H7 (cell line): ENCODE measurements at places on chromosomes 5 and 9.

DNA sequence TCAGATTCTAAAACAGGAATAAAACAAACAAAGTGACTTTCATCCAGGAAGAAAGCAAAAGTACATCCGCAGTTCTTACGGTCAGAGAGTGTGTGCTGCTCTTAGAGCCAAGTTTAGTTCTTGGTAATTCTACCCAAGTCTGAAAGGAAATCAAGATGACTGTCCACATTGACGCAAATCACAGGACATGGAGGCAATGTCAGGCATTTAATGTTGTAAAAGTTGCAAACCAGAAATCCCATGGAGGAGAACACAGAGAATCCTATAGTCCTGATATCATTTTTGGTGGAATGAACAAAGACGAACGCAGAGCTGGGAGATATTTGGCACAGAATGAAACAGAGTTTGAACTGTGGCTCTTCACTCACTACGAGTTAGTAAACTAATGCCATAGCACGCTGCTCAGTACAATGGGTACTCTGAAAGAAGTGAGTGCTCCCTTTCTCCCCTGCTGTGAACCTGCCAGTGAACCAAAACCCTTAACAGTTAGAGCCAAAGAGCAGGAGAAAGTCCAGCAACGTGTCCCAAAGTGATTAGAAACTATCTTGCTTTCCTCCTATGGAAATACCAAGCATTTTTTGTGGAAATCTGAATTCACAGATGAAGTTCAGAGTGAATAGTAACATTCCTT, 74.3 kb downstream of the MUSK start:
- DNase-seq, result no peak

GRCh38 chr9:137256362-137256761, 1.2 kb downstream of the NELFB start:
- no peak for DNase-seq

DNA sequence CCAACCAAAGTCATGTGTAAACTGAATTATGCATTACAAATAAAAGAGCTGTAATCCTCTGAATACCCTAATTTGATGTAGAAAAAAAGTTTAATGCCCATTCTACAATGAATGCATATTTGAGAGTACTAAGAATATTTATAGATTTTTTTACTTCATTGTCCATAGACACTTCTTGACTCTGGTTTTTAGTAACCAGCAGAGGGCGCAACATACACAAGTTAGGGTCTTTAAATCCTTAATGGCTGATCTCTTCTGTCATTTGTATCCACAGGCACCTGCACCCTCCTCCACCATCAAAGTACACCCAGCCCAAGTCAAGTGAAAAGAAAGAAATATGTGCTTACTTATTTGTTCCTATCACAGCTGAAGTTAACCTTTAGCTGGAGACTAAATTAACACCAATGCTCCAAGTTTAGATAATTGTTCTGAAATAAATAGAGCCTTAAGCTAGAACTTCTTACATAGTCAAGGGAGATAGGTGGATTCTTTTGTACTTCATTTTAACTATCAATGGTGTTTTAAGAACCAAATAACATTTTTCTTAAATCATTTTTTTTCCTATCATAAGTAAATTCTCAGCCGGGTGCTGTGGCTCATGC, 524.2 kb upstream of the DAB2 start:
- peak; percentile 2 for DNase-seq

DNA sequence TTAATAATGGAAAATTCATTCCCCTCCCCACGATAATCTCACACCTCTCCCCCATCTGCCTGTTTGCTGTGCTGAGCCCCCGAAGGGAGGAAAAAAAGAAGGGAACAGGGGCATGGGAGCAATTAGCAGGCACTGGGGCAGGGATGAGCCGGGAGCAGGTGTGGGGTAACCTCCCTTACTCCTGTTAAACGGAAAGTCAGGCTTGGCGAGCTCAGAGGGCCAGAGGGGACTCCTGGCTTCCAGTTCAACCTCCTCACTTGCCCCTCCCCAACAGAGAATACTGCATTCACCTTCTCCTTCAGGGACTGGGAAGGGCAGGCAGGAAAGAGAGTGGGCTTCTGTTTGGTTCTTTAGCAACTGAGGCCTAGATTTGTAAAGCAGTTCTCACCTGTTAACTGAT, 1.6 kb downstream of the AFAP1L1 start:
- peak; percentile 53 for DNase-seq

GRCh38 chr9:73527521-73527920, 375.9 kb downstream of the ANXA1 start:
- DNase-seq, result no peak
